NB4 (cell line): ENCODE measurements at places on chromosomes 1 and 21.

- DNase-seq: no peak
Observed at GRCh38 chr1:27778056-27778455, 5.0 kb downstream of the STX12 start.

- no peak for DNase-seq
Observed at GRCh38 chr1:57336793-57337192, 87.1 kb downstream of the DAB1 start.

GRCh38 chr1:174956976-174957375 lies 42.8 kb upstream of the CACYBP start:
- DNase-seq: no peak

- peak; percentile 85 for DNase-seq
Observed at GRCh38 chr1:40064797-40065499, 24.4 kb downstream of the CAP1 start.

DNA sequence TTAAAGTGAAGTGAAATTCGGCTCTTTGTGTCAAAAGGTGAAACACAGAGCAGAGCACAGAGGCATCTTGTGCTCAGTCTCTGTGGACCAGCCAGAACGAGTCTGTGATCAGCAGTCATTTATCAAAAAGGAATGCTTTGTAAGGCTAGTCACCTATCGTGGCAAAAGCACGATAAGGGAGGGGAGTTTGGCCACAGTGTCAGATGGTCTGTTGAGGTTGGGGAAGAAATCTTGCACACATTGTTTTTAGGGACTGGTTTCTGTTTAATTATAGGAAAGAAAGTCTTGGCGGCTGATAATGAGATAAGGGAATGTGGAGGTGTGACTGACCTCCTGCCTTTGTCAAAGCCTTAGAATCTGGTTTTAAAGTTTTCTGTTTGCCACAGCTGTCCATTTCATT lies 58.2 kb upstream of the KIAA1614 start:
- DNase-seq: no peak

GRCh38 chr1:174836543-174836942 lies 163.2 kb upstream of the CACYBP start:
- DNase-seq: no peak

GRCh38 chr1:154856544-154856943 lies 13.5 kb downstream of the KCNN3 start:
- DNase-seq: no peak
